COR-L47 (cell line): ENCODE measurements at places on chromosomes 12 and 14.
A peak's percentile ranks its signal among the peaks of the same experiment; 100 is the strongest.

DNA sequence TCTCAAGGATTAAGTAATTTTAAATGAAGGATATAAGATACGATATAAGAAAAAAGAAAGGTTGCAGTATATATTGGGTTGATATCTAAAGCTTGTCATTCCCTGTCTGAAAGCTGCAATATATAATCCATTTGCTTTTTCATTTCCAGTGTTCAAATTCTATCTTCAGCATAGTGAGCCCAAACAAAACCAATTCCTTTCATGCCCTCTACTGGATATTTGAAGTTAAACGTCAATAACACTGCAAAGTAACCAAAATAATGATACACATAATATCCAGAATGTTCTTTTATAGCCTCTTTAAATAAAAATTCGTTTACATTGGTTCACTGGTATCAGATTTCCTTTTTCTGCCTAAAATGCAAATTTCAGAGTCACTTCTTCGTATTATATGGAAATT, 64.5 kb upstream of the DAAM1 start:
- peak; percentile 17 for DNase-seq

- DNase-seq: no peak
Measured at GRCh38 chr12:91113621-91114020, 2.3 kb upstream of the LUM start.

- DNase-seq: no peak
Measured at GRCh38 chr14:70655110-70655826, 13.6 kb downstream of the TTC9 start.

DNA sequence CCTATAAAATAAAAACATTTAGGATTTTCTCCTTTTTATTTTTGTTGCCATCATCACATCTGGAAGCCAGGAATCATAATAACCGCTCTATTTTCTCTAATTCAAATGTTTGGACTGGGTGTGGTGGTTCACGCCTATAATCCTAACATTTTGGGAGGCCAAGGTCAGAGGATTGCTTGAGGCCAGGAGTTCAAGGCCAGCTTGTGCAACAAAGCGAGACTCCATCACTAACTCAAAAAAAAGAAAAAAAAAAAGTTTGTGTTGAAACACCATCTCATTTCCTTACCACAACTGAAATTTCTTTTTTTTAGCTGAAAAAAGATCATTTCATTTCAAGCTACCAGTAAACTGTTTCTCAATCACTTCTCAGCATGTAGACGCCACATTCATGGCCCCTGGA, 8.8 kb upstream of the BAZ1A start:
- no peak for DNase-seq

- peak; percentile 83 for DNase-seq
Measured at GRCh38 chr12:53380104-53380793, at the start of gene SP1. SP1 (plus strand) TSS chr12:53380176; CDS start chr12:53380292, 116 bp downstream.

DNA sequence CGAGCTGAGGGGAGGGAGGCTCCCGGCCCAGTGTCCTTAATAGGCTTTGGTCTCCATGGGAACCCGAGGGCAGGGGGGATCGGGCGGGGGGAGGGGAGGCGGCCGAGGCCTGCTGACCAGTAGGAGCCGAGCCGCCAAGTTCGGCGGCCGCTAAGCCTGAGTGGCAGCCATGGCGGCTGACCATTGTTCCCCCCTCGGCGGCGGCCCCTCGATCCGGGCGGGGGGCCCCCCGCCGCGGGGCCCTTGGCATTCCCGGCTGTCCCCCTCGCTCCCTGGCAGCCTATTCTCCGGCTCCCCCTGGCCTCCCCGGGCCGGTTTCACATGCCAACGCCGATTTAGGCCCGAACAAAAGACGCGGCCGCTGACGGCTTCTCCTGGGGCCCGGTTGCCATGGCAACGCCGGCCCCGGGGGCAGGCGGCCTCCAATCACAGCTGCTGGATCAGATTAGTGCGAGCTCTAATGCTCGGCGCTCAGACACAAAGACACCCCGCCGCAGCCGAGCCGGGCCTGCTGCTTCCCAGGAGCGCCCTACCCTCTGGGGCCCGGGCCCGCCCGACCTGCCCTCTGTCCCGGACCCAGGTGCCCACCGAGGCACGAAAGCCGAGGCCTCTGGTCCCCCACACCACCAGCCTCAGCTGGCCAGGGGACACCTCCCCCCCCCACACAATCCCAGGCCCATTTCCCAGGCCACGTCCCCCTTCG, 7.3 kb downstream of the MSI1 start:
- peak; percentile 97 for DNase-seq

GRCh38 chr14:33768458-33768830, 182.4 kb downstream of the EGLN3 start:
- no peak for DNase-seq

DNA sequence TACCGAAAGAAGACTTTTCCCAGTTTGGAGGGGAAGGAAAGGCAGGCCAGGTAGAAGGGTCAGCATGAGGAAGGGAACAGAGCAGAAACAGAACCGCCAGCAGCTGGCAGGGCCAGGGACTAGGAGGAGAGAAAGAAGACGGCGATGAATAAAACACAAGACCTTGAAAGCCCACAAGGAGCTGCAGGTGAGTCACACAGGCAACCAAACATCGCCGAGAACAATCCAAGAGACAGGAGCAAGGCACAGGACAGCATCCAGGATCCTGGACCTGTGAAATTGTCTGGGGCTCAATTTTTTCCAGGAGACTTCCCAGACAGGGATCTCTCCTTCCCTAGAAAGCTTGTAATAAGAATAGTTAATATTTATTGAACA, 47.3 kb downstream of the NUAK1 start:
- no peak for DNase-seq

DNA sequence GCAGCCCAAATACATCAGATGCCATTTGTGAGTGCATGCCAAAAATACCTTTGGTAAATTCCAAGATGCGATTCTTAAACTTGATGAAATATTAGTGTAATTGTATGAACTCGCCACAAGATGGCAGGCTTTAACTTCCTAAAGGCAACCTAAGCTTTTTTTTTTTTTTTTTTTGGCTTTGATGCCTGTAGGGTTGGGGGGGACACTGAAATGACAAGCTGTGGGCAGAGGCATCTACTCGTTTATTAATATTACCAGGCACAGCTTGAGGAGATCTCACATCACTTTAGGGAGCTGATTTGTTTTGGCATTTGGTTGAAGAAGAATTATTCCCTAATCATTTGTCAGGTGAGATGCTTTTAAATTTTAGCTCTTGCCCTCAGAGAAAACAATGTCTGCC, 126.7 kb upstream of the CCDC196 start:
- peak; percentile 67 for DNase-seq
